ENCODE measurements at places on chromosomes 5 and 9.

DNA sequence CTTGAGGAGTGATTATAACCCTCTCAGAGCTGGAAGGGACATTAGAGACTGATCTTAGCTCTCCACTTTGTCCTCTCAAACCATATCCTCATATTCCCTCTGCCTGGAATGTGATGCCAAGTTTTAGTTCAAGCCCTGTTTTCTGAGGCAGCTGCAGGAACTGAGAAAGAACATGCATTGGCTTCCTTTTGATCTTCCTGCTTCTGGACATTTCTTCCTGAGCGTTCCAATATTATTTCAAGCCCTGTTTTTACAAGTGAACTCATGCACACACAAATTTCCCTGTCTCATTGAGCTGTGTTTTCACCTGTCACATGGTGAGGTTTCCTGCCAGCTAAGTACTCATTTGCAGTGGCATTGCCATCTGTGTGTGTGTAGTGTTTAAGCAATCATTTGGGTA, 17.0 kb downstream of the FOCAD start:
- no peak for DNase-seq

DNA sequence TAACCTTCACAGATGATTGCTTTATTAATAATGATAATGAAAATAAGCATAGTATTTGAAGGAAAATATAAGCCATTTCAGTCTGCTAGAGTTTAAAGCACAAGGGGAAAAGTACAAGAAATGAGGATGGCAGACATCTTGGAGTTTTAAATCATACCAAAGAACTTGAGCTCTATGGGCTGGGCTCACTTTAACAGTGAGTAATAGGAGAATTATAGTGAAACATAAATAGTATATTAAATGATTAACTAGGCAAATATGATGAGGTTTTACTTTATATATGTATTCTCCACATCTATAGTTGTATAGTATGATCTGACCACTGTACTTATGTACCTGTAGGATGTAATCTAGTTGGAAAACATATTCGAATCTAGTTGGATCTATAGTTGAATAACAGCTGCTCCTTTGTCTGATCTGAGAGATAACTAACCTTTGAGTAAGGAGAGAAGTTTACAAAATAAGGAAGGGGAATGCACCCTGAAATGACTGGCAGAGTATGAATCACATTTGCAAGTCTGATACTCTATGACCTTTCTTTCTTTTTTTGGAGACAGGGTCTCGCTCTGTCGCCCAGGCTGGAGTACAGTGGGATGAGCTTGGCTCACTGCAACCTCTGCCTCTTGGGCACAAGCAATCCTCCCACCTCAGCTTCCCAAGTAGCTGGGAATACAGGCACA, 17.6 kb downstream of the MEGF9 start:
- no peak for DNase-seq

DNA sequence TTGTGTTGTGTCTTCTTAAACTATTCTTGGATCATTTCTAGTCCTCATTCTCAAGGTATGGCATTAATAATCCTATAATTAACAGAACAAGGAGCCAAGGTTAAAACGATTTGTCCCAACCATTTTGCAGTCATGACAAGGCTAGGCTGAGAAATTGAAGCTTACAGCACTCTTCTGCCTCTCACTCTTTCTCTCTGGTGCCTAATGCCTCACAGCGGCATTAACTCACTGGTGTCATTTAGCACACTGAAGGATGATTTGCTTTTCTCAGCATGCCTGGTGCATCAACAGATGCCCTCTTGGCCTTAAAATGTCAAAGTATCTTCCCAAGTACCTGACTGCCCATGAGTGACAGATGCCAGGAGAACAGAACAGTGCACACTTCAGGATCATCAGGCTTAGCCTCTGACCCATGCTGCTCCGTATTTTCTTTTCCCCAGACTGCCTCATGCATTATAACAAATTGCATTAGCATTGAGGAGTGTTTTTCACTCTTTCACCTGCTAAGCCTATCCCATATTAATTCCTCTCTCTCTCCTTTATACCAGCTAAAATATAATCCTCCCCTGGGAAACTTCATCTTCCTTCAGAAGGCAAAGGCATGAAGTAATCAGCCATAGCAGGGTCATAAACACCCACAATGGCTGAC, 61.1 kb upstream of the SV2C start:
- no peak for DNase-seq

GRCh38 chr5:37568018-37568753, 189.1 kb downstream of the WDR70 start:
- DNase-seq = no peak

DNA sequence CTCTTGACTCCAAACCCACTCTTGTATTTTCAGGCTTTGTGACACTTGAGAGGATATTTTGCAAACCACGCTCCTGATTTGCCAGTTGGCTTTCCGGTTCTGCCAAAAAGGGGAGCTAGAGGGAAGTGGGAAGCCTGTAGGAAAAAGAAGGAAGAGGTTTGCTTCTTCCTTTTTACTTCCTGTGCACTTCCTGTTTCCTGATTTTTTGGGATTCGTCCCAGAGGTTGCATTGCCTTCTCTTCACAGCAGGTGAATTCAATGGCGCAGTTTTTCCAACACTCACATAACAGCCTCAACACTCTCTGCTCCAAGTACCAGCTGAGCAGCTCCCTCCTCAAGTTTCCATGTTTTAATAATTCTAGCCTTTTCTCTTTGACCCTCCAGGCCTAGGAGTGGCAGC, 47.7 kb downstream of the SLC24A2 start:
- DNase-seq = no peak

DNA sequence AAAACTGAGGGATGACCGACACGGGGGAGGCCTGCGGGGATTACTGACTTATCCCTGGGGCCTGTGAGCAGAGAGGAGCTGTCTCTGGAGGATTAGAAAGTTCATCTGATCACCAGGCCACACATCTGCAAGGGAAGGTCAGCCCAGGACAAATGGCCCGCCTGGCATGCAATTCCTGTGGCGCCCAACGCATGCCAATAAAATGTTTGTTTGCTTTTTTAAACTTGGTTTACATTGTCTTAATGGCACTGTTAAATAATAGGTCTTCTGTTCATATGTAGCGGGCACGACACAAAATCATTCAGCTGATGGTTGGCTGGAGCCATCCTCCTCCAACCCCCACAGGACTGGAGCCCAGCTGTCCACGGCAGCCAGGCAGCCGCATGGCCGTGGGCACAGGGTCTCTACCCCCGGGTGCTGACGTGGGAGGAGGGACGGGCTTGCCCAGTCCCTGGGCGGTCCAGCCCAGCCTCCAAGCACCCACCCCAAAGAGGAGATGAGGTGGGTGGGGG, 41.0 kb upstream of the SLC12A7 start:
- no peak for DNase-seq

- no peak for DNase-seq
These were observed 132.0 kb downstream of the FAM174A start for GRCh38 chr5:100667161-100667630.

DNA sequence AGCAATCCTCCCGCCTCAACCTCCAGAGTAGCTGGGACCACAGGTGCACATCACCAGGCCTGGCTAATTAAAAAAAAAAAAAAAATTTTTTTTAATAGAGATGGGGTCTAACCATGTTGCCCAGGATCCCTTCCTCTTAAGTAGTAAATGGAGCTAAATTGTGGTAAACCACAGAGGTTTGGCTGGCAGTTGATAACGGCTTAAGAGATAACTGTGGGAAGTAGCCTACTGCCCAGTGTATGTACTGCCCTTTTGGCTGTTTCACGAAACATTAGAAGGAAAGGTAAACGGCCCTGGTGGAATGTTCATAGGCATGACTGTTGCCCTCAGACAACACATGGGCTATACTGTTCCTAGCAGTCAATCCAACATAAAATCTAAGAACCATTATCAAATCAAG, 44.4 kb downstream of the HMGCR start:
- no peak for DNase-seq

All from putamen (tissue), 1 donor.